ENCODE measurements at places on chromosomes 5 and 9.

GRCh38 chr5:89300426-89300970, 417.5 kb upstream of the MEF2C start:
- DNase-seq = no peak

DNA sequence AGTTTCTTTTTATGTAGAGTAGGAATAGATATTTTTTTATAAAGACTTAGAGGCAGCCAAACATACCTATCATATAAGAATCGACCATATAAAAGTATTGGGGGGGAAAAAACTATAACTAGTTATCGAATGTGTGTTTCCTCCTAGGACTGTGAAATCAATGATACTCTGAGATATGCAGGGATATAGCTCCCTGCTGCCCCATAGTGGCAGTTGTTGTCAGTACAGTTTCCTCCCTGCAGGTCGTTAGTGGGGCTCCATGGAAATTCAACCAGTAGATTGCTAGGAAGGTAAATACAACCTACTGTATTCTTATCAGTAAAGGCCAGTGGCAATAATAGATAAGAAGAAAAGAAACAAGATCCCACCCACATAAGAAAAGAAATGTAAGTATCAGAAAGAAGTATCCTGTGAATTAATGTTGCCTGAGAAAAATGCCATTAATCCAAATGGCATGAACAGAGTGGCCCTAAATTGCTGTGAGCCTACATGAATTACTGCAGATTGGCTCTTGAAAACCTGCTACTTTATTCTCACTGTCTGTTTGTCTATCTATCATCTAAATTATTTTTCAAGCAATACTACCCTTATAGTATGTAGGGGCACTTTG, 136.9 kb upstream of the FBN2 start:
- no peak for DNase-seq

GRCh38 chr9:120331913-120332312, 248.1 kb downstream of the CDK5RAP2 start:
- no peak for DNase-seq

DNA sequence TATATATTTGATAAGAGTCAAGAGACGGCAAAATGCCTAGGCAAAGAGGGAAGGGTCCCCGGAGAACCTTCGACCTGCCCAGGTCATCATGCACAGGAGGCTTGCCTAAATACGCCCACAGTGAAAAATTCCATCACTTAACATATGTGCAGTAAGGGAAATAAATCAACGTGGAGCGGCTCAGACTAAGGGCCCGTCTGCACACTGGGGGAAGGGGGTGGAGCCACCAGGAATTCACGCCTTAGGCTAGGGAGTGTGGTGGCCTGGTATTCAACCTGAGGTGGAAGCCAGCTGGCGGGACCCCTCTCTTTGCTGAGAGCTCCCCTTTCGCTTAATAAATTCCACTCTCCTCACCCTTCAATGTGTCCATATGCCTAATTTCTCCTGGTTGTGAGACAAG, 8.3 kb downstream of the PTBP3 start:
- DNase-seq = no peak

- no peak for DNase-seq
Measured at GRCh38 chr5:98443881-98444280, 329.6 kb upstream of the RGMB start.

DNA sequence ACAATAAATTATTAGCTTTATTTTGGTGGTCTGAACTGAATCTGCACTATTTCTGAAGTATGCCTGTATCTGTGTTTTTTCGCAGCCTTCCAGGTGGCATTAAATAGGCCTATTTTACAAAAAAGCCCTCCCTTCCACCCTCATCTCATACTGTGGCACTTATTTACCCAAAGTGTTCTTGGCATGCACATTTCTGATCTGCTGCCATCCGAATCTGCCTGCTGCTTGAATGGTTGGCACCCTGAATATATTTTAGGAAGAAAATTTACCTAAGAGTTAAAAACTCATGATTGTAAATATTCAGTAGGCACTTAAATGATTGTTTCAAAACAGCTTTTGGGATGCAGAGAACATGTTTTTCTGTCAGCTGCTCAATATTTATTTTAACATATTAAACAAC, 150.1 kb downstream of the SLC28A3 start:
- no peak for DNase-seq

DNA sequence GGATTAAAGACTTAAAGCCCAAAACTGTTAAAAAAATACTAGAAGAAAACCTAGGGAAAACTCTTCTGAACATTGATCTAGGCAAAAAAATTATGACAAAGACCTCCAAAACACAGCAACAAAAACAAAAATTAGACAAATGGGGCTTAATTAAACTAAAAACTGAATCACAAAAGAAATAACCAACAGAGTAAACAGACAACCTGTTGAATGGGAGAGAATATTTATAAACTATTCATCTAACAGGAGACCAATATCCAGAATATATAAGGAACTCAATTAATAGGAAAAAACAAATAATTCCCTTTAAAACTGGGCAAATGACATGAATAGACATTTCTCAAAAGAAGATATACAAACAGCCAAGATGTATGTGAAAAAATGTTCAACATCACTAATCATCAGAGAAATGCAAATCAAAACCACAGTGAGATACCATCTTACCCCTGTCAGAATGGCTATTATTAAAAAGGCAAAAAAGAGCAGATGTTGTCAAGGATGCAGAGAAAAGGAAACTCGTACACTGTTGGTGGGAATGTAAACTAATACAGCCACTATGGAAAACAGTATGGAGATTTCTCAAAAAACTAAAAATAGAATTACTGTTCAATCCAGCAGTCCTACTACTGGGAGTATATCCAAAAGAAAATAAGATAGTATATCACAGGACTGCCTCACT, 50.2 kb upstream of the TLX3 start:
- no peak for DNase-seq

DNA sequence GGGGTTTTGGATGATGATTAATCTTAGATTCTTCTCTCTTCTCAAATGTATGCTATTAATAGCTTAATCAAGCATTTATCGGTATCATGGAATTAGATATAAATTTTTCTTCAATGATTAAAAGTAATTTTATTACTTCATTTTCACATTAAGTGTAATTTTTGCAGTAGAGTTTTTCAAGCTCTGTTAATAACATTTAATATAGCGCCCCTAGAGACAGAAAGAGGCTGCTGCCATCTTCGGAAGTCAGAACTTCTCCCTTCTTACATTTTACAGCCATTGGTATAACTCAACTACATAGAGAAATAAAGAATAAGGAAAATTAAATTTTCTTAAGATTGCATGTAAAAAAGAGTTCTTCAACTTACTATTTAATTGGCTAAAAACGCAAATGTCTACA, 540.3 kb downstream of the GABRG2 start:
- DNase-seq = no peak

GRCh38 chr5:98433673-98434072, 339.8 kb upstream of the RGMB start:
- DNase-seq = no peak

GRCh38 chr9:72149231-72149975, at the start of gene GDA:
Gene GDA (plus strand): TSS chr9:72149440. CDS start chr9:72149560, 120 bp downstream.
- no peak for DNase-seq

DNA sequence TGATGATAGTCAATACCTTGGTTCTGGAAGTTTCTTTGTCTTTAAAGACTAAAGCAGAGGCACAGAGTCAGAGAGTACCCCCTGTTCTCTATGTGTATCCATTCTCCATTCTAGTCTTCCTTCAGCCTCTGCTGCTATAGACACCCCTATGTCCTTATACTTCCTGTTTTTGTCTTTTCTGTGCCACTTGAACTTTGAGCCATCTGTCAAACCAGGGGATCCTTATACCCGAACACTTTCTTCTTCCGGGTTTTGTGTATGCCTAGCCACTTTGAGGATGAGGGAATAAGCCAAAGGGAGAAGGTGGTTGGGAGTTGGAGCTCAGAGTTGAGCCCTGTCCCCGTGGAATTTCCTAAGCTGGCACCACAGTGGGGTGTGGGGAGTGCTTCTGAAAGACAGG, 61.1 kb upstream of the IL6ST start:
- no peak for DNase-seq

GRCh38 chr9:117414220-117414905, 494 bp downstream of the ASTN2 start:
- peak; percentile 55 for DNase-seq

DNA sequence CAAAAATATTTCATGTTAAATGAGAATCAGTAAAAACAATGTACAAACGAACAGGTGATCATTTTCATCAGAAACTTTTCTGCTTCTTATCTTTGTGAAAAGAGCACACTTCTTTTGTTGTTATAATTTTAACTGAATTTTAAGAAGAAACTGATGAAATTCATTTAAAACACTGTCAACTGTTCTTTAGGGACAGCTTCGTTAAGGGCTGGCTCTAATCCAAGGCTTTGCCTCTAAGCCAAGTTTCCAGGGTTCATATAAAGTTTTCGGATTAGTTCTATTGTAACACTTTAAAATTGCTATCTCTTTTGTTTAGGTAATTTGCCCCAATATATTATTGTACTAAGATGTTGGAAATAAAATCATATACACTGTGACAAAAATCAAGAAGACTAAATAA, 559.2 kb downstream of the TUSC1 start:
- DNase-seq = no peak

DNA sequence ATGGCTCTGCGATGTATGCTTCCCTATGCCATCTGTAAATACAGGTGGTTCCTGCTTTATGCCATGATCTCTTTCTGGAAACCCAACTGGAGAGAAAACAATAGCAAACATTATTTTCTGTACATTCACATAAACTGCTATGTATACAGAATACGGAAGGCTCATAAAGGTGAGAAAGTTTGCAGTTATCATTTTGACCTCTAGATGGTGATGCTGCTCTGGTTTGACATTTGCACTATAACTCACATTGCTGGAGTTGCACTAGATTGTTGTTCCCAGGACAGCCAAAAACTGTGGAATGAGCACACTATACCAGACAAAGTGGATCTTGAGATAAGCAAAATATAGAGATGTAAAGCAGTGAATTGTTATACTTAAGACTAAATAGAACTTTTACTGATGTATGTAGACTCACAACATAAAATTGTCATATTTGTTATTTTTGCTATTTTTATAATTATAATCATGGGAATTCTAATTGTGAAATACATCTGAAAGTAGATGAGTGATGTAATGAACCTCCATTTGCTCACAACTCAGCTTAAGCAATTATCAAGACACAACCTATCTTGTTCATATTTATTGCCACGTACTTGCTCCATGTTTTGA, 246.5 kb downstream of the PTPRD start:
- DNase-seq = no peak

GRCh38 chr9:124797343-124798103, 20.6 kb downstream of the OLFML2A start:
- DNase-seq = no peak

- no peak for DNase-seq
Measured at GRCh38 chr5:167912941-167913665, 378.3 kb upstream of the WWC1 start.

- no peak for DNase-seq
Measured at GRCh38 chr5:27402828-27403227, 364.4 kb upstream of the CDH9 start.

DNA sequence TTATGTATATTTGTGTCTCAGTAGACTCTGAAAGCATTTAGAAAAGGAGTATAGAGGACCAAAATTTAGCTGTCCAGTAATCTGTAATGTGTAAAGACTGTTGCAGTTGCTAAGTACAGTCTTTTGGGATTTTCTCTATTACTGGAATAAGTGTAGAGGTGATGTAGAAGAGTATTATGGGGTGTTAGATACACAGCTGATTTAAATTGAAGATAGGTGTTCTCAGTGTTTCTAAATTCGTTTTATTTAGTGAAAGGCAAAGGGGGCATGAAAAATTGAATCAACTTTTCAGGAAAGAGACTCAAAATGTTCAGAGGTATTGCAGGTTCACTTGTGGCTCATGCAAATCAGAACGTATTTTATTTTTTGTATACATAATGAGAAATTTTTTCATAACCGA, 13.6 kb downstream of the SMAD5 start:
- no peak for DNase-seq

DNA sequence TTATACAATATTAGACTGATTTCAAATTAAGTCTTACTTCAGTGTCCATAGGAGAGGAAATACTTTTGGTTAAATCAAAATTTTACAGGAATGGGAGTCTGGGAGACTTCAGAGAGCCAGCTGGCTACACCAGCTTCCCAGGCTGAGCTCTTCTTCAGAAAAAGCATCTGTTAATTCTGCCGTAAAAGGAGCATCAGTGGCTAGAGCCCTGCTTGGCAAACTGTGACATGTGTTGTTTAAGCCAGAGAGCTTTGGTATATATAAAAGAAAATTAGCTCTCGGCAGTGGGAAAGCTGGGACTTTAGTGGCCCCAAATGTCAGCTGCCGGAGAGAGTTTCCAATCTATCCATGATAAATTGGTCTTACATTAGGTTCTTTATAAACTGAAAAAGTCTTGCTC, 378.8 kb upstream of the TUSC1 start:
- no peak for DNase-seq

- no peak for DNase-seq
Measured at GRCh38 chr5:35202319-35203111, 27.8 kb downstream of the PRLR start.

DNA sequence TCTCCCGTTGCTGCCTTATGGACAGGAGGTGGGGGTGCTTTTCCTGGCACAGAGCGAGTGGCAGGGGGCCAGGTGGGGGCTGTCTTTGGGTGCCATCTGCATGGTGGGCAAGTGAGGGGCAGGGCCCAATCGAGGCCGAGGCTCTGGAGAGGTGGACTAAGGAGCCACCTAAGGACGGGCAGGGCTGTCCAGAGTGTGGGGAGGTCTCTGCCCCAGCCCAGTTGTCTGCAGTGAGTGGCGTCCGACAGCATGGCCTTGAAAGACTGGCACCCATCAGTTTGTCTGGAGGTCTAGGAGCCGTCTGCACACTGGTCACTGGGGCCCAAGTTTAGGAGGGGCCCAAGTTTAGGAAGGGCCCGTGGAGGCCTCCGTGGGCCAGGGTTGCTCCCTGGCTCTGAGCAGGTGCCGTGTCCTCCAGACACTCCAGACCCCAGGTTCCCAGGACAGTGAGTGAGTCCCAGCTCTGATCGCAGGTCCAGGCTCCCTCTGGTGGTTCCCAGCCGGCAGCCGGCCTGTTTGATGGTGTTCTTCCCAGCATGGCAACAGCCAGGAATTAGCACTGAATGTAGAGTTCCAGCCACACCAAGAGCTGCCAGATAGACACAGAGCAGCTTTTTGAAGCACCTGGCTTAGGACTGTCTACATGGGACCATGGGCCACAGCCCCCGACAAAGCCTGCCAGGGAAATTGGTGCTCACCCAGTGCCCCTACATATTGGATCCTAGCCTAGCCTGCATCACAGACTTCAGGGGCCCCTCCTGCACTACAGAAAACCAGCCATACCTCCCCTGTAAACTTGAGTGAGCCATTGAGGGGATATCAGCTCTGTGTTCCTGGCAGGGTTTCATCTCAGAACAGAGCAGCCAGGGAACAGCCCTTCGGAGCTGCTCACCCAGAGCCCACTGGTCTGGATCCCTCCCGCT, 120.9 kb downstream of the WNK2 start:
- peak; percentile 63 for DNase-seq

- DNase-seq = no peak
Measured at GRCh38 chr5:88507261-88507660, 238.6 kb upstream of the TMEM161B start.

Data from activated CD8-positive, alpha-beta memory T cell treated with anti-CD3 and anti-CD28 coated beads for 24 hours (primary cell).